ENCODE measurements at places on chromosomes 12 and 14.

- no peak for DNase-seq
These were observed 19.1 kb downstream of the NGB start for GRCh38 chr14:77251870-77252269.

DNA sequence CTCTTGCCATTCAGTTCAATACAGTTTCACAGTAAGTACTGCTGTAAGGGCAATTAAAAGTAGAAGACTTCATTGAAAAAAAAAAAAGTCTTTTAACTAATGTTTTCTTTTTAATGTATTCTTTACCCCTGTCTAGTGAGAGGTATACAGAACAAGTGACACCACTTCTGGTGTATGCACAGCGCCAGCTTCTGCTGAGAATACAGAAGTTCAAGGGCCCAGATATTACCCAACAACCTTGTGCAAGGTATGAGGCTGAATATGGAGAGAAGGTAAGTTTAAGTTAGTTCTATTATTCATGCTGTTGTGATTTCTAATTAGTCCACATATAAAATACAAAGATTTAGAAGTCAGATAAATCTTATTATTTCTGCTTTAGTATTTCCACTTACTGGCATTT lies 168.7 kb downstream of the CFAP54 start:
- DNase-seq: no peak

GRCh38 chr12:3453206-3453989 lies 37.6 kb upstream of the PRMT8 start:
- DNase-seq: no peak

DNA sequence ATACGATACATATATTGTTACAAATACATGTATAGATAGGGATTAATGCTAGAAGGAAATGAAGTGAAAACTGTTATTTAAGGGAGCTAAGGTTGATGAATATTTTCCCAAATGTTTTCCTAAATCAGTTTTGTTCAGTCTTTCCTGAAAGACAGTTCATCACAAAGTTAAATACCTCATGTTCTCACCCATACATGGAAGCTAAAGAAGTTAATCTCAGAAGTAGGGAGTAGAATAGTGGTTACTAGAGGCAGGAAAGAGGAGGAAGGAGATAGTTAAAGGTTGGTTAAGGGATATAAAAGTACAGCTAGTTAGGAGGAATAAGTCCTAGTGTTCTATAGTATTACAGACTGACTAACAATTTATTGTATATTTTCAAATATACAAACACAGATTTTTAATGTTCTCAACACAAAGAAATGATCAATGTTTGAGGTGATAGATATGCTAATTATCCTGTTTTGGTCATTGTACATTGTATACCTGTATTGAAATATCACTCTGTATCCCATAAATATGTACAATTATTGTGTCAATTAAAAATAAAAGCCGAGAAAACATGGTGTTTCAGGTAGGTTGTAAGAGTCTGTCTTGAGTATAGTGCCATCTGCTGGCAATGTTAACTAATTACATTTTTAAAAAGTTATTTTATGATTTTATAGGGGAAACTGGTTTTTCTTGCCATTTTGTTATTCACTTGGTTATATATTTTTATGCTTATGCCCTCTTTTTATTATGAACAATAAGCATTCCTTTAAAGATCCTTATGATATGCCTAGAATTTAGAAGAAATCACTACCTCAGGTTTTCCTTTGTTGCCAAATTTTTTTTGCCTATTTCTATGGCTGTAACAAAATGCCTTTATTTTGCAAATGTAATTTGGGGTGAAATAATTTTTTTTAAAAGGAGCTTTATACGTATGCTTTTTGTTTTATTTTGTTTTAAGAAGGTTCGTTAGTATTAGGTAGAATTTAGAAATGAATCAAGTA lies 26.9 kb downstream of the ZDHHC17 start:
- DNase-seq: peak; percentile 22

DNA sequence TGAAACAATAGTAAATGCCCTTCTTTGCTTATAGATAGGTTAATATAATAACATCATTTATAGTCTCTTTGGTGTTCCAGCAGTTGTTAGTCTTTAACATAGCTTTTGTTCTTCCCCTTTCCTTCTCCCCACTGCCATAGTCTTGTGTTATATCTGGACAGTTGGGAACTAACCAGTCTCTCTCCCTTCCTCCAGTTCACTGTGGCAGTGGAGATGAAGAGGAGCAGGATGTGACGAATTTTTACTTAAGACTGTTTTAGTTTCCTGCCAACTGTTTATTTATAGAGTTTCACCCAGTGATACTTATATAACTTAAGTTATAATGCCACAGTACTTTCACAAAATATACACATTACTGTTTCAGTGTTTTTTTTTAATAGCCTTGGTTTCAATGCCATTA lies 277.4 kb downstream of the PDZRN4 start:
- no peak for DNase-seq

GRCh38 chr12:127340381-127340780 lies 926.6 kb upstream of the TMEM132C start:
- no peak for DNase-seq

DNA sequence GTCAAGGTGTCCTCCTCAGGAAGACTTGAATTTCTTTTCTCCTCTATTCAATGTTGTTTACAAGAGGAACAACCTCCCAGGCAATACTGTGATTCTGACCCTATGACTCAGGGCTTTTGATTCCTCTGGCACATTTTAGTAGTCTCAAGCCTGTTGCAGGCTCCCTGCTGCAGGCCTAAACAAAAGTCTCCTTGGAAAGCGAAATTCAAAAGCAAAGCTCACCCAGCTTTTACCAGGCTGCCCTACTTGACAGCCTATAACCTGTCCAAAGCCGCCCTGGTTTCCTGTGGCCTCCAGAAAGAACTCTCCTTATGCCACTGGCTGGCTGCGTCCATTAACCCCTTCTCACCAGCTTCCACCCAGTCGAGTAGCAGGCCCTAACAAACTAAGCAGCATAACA lies 11.6 kb downstream of the FGD6 start:
- no peak for DNase-seq
